ENCODE measurements at places on chromosomes 2 and 18.

- DNase-seq, result no peak
Observed at GRCh38 chr2:64586883-64587481, 62.9 kb downstream of the AFTPH start.

DNA sequence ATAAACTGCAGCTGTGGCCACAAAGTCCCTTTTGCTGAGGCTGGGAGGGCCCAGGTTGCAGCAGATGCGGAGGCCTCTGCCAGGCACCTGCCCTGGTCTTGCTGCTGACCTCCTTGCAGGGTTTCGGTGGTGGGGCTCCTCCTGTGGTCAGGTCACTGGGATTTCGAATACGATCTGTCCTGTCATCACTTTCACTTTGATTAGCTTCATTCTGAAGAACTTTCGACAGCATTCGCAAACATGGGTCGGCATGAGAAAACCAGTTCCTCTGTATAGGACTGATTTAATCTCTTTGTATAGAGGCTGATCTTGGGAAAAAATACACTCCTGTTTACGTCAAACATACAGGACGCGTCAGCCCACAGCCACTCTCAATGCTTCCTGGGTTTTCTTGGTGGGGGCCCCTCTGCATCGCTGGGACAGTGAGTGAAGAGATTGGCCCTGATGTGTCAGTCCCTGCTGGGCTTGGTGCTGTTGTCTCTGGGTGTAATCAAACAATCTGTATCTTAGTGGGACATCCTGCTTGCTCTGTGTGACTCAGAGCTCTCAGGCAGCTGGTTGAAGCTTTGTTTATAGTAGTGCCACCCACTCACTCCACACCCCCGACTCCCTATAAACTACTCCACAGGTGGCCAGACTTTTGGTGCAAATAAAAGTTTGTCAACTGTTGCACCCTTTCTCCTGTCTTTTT lies 209.4 kb upstream of the CXCR4 start:
- no peak for DNase-seq

- no peak for DNase-seq
Observed at GRCh38 chr2:159177957-159178356, 108.5 kb downstream of the WDSUB1 start.

DNA sequence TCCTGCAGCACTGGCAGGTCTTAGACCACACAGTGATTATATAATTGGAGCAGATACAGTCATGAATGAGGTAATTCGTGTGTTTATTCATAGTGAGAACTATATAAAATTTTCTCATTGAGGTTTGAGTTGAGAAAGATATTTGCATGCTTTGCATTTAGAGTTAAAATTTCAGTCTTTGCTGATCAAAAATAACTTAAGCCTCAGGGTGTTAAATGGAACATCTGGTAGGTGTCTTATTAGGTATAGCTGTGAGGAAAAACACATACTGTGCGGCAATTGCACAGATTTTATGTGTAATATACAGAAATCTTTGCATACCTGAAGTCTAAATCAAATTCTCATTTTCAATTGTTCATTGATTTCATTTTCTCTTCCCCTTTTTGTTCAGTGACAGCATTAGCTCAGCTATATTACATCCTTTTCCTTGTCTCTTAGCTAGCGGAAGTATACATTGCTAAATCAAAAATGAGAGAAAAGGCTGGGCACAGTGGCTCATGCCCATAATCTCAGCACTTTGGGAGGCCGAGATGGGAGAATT lies 21.2 kb downstream of the GORASP2 start:
- DNase-seq, result no peak

DNA sequence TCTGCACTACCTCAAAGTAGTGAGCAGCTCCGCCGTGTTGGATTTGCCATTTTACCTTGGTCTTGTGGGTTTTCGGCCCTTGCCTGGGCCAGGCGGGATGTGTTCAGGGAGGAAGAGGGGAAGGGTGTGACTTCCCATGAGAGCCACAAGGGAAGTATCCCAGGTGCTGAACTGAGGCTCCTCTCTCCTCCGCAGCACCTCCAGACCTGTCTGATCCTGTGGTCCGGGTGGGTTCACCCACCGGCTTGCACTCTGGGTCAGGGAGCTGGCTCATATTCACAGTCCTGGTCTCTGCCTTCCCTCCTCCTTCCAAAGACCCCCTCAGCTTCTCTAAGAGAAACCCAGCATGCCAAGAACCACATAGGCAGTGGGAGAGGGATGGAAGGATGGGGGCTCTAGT lies 235.8 kb downstream of the SEPTIN10 start:
- DNase-seq, result peak; percentile 21

GRCh38 chr2:148888003-148888501 lies 13.0 kb downstream of the KIF5C start:
- DNase-seq, result no peak

DNA sequence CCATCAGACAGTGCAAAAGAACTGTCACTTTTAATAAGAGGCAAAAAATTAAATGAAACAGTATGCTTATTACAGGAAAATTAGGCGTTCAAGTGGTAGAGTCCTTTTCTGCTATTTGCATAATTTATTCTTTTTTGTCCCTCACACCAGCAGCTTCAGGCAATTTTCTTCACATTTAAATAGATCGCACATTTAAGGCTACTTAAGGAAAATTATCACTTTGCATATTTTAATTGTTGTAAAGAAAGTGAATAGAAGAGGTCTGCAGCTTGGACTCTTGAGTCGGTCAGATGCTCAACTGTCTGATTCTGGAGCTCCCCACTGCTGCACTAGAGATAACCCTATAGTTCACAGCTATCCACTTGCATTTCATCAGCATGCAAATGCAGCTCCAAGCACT lies 141.3 kb downstream of the FIGN start:
- no peak for DNase-seq

GRCh38 chr2:222352981-222353380 lies 54.2 kb upstream of the PAX3 start:
- DNase-seq, result no peak

GRCh38 chr2:207632575-207633493 lies 7.6 kb upstream of the METTL21A start:
- DNase-seq, result no peak

DNA sequence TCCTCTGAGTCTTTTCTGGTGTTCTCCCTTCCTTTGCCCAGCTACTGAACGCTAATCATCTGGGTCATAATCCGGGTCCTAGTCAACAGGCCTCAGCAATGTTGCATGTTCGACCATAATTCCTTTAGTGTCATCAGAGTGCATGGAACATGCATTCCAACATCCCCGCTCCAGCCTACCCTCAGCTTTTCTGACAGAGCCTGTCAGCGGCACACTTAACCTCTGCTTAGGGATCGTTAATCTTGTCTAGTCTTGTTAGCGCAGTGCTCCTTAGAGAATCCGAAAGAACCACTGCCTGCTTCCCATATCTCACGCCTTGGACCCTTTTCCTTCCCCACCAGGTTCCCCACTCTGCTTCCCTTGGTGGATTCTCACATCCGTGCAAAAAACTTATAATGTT lies 767.9 kb upstream of the ID2 start:
- no peak for DNase-seq

- DNase-seq, result no peak
Observed at GRCh38 chr18:12036201-12036751, 55.0 kb downstream of the IMPA2 start.

- no peak for DNase-seq
Observed at GRCh38 chr18:53153281-53153680, 813.3 kb downstream of the DCC start.

DNA sequence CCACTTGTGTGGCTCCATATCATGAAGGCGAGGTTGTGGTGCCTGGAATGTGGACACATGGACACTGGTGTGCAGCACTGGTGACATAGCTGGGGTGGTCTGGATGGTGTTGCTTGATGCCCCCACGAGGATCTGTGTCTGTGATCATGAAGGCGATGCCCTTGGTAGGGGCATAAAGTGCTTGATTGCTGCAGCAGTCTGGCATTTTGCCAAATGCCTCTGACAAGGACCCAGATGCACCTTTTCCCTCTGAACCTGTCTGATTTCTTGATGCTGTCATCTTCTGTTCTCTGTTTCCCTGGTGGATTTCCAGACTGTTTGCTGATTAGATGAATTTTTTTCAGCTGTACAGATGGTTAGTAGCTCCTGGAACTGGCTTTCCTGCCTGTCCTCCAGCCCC lies 752.0 kb upstream of the HS6ST1 start:
- DNase-seq, result no peak

- DNase-seq, result no peak
Observed at GRCh38 chr2:166293984-166294383, 81.8 kb downstream of the SCN9A start.

DNA sequence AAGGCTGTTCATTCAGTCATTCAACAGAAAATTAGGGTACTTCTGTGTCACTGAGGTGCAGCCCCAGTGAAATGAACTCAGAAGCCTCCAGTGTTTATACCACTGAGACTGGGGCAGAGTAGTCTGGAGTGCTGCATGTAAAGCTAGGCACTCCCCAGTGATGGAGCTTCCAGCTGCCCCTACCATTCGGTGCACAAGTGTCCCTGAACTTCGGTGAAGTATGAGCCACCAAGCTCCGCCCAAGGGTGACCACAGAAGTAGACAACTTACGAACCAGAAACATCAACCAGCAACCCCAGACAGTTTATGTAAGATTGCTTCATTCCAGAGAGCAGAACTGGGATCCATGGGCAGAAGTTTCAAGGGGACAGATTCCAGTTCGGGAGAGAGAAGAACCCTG lies 70.6 kb upstream of the FOSL2 start:
- no peak for DNase-seq

DNA sequence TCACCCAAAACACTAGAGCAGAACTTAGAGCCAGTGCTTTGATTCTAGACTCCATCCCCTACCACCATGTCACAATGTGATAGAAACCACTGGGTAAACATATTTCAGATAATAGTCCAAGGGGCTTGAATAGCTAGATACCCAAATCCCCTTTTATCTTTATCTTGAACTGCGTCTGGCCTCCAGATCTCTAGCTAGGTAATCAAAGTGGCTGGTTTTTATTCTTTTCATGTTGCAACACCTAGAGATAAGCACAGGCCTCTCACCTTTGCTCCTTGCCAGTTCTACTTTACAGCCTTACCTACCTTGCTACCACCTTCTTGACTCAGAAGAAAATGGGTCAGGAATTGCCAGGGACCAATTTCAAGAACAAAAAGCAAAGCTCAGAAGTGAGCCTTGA lies 171.2 kb downstream of the C1D start:
- DNase-seq, result no peak

GRCh38 chr18:56289381-56289780 lies 349.0 kb downstream of the TXNL1 start:
- no peak for DNase-seq

GRCh38 chr18:73942081-73942625 lies 205.5 kb downstream of the FBXO15 start:
- DNase-seq, result no peak

GRCh38 chr2:137689549-137689948 lies 274.7 kb upstream of the HNMT start:
- no peak for DNase-seq

- DNase-seq, result no peak
Observed at GRCh38 chr2:20698916-20699613, 32.1 kb downstream of the GDF7 start.

GRCh38 chr2:134838143-134838620 lies at the start of gene ACMSD:
Gene ACMSD (plus strand): TSS chr2:134838616. CDS start chr2:134838683, 67 bp downstream.
- no peak for DNase-seq

- DNase-seq, result no peak
Observed at GRCh38 chr2:238817382-238817781, 30.5 kb upstream of the TWIST2 start.

- DNase-seq, result no peak
Observed at GRCh38 chr18:2218101-2218500, 353.2 kb downstream of the METTL4 start.

Data from mesothelial cell of epicardium (in vitro differentiated cells).